ENCODE measurements at places on chromosomes 16 and 17. TPM values are rescaled to one million over a fixed set of nuclear protein-coding genes. Genes with fewer than 3 reads are reported as not detected.

GRCh38 chr17:27491713-27492190, 35.5 kb downstream of the KSR1 start:
- no peak overlapping the region for H3K27ac ChIP-seq
- no peak overlapping the region for H3K4me3 ChIP-seq
- no peaks in the 10 kb centered on the region for H3K36me3 ChIP-seq
- peaks cover 54% of the 10 kb centered on the region for H3K4me1 ChIP-seq
- no peaks in the 10 kb centered on the region for H3K27me3 ChIP-seq
- DNase-seq, result no peak

The MEIOB gene
- total RNA-seq, result not detected

The NPIPB13 gene
- total RNA-seq, result 4.2 TPM

DNA sequence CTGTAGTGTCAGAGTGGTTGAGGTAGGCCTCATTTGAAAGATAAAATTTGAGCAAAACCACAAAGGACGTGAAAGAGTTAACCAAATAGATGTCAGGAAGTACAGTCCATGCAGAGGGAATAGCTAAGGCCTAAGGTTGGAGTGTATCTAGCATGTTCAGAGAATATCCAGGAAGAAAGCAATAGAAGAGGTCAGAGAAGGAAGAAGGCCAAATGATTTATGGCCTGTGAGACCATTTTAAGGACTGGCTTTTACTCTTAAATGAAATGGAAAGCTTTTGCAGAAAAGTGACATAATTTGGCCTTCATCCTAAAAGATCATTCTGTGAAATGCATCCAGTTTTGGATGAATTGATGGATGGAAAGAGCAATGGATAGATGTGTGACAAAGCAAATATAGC, 116.5 kb downstream of the NLK start:
- no peak for DNase-seq
- H3K27ac ChIP-seq, result no peak overlapping the region
- H3K27me3 ChIP-seq, result no peaks in the 10 kb centered on the region

GRCh38 chr16:75002474-75002873, 3.6 kb downstream of the ZNRF1 start:
- no peaks in the 10 kb centered on the region for H3K27me3 ChIP-seq
- no peak for DNase-seq
- peaks cover 9% of the 10 kb centered on the region for H3K36me3 ChIP-seq
- H3K4me1 ChIP-seq, result peaks cover 62% of the 10 kb centered on the region
- H3K27ac ChIP-seq, result no peak overlapping the region

GRCh38 chr17:37648555-37648954, 5.3 kb upstream of the DDX52 start:
- H3K27ac ChIP-seq, result peak overlapping the region; percentile 17
- H3K36me3 ChIP-seq, result no peaks in the 10 kb centered on the region
- DNase-seq, result no peak
- no peaks in the 10 kb centered on the region for H3K27me3 ChIP-seq
- H3K4me1 ChIP-seq, result no peaks in the 10 kb centered on the region

DNA sequence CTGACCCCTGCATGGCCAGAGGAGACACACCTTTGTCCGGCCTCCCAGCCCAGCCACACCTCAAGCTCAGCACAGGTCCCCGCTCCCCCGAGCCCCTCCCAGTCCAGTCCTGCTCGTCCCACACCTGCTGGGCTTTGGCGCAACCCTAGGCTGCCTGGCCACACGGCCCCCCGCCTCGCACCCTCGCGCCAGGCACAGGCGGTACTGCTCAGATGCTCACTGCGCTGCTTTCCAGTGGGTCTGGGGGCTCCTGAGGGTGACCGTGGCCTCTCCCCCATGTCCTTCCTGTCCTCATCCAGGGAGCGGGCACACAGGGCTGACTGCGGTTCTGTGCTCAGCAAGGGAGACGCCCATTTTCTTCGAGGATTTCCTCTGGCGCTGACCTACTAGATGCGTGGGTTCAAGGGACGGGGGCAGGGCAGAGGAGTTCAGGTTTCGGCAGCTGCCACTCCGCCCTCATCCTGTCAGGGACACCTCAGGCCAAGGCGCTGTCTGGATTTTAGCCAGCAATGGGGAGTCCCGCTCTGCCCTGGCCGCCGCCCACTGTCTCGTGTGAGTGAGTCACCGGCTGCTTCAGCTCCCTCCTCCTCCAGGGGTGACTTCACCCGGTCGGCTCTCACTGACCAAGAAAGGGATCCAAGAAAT, 118.0 kb upstream of the ZNF469 start:
- no peaks in the 10 kb centered on the region for H3K36me3 ChIP-seq
- no peaks in the 10 kb centered on the region for H3K27me3 ChIP-seq
- peaks cover 15% of the 10 kb centered on the region for H3K4me1 ChIP-seq
- H3K27ac ChIP-seq, result peak overlapping the region; percentile 54
- no peak overlapping the region for H3K4me3 ChIP-seq
- peak; percentile 35 for DNase-seq

- H3K4me1 ChIP-seq, result no peaks in the 10 kb centered on the region
- DNase-seq, result no peak
- H3K27ac ChIP-seq, result no peak overlapping the region
- H3K4me3 ChIP-seq, result no peak overlapping the region
- no peaks in the 10 kb centered on the region for H3K27me3 ChIP-seq
Observed at GRCh38 chr16:31519759-31520431, 7.8 kb upstream of the AHSP start.

The TOP3A gene
- total RNA-seq, result 21.9 TPM

DNA sequence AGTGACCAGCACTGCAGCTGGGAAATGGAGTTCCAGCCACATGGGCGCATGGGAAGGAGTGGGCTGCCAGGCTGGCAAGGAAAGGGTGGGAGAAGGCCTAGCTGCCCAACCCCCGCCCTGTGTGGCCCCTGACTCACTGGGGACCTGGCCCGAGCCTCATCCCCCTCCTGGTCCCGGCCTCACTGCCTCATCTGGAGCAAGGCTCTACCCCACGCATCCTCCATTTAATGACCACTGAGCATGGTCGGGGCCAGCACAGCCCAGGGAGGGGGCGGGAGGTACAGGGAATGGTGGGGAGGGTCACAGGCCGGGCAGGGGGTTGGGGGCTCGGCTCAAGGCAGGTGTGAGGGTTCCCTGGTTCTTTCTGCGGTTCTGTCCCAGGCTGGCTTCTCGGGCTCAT, 16.1 kb downstream of the SPNS2 start:
- H3K27ac ChIP-seq, result peak overlapping the region; percentile 27
- H3K4me1 ChIP-seq, result peaks cover 92% of the 10 kb centered on the region
- H3K27me3 ChIP-seq, result no peaks in the 10 kb centered on the region
- no peak overlapping the region for H3K4me3 ChIP-seq
- H3K36me3 ChIP-seq, result no peaks in the 10 kb centered on the region
- DNase-seq, result no peak

DNA sequence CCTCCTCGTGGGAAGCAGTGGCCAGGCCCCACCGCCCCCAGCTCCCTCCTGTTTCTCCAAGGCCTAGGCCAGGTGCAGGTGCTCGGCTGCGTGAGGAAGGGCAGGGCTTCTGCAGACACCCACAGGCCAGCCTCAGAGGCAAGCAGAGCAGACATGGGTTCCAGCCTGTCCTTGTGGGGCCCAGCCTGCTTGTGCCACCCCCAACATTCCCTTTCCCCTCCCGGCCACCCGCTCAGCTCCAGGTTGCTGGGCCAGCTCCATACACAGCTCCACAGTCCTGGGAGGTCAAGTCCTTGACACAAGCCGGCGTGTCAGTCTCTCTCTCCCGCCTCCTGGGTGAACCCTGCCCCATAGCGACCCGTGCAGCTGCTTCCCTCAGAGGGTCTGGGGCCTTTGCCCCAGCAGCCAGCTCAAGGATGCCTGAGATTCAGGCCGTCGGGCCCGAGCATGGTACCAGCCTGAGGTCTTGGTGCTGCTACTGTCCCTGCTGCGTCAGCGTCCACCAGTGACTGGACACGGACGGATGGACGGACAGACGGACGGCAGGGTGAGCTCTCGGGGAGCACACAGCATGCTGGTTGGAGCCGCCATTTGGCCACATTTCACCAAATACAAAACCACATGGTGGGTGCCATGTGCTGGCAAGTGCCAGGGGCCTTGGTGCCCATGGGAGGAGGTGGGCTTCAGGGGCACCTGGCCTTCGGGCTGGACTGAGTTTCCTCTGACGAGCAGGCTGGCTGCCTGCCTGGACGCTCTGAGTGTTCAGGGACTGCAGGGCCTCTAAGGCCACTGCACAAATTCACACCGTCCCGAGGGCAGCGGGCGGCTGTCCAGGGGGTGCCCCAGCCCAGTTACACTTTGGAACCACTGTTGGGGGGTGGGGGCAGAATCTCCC, 8.0 kb downstream of the SECTM1 start:
- H3K4me1 ChIP-seq, result peaks cover 46% of the 10 kb centered on the region
- peaks cover 92% of the 10 kb centered on the region for H3K27me3 ChIP-seq
- no peaks in the 10 kb centered on the region for H3K36me3 ChIP-seq
- no peak overlapping the region for H3K4me3 ChIP-seq

GRCh38 chr16:79554912-79555311, 45.6 kb downstream of the MAF start:
- no peaks in the 10 kb centered on the region for H3K36me3 ChIP-seq
- DNase-seq, result no peak
- H3K4me3 ChIP-seq, result no peak overlapping the region
- H3K27me3 ChIP-seq, result no peaks in the 10 kb centered on the region

DNA sequence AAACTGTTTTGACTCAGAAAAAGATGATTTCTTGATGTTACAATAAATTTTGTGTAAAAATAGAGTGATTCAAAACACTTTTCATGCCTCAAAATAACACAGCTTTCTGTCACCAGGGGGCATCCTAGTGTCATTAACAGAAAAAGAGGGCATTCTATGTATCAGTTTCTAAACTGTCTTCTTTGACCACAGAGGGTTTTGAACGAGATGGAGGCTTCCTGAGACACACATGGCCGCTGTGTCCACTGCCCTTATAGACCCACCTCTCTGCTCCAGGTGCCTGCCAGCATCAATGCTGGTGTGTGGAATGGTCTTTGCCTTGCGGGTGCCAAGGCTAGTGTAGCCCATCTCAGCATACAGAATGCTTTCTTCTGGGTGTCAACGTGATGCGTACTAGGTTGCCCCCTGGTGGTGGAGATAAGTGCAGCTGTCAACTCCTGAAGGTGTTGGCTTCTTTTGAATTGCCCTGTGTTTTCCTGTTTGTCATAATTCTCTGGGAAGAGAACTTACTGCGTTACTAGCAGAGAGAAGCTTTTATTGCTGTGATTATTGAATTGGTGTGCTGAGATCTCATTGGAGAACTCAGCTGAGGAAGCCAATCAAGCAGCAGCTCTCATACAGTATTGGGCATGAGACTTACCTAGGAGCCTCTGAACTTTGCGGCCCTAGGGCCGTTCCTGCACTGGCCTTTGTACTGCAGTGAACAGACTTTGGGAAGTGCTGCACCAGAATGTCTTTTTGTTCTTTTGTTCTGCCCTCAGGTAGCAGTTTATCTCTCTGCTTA, 38.6 kb downstream of the USP10 start:
- no peak for DNase-seq
- peaks cover 35% of the 10 kb centered on the region for H3K36me3 ChIP-seq
- H3K4me3 ChIP-seq, result no peak overlapping the region
- no peaks in the 10 kb centered on the region for H3K27me3 ChIP-seq

DNA sequence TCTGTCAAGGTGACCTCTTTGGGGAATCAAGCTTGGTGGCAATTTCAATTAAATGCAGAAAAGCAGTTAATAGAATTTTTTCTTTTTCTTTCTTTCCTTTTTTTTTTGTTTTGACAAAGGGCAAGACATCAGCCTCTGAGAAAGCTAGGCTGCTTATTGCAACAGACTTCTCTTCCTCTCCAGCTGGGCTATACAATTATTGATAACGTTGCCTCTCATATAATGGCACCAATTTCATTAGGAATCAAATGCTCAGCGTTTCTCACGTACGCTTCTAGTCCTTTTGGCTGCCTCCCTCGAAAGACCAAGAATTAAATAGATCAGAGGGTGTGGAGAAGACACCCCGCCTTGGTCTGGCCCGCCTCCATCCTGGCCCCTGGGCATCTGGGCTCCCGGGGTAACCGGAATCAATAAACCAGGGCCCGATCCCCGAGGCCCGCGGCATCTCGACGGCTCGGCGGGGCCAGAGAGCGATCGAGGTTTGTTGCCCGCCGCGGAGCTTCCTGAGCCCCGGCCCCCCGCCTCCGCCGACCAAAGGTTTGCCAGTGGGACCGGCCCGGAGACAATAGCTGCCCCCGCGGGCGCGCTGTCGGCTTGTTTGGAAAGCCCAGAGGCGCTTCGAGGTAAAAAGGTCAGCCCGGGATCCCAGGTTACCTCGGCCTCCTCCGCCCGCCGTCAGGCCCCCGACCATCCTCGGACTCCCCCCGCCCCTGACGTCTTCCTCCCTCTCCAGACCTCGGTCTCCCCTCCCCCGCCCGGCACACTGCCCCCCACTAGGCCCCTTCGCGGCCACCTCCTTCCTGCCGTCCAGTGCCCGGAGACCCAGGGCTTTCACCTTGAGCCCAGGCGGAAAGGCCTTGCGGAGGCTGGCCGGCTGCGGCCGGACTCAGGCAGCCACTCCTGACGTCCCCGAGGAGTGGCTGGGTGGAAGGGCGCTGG, 3.9 kb downstream of the HOXB1 start:
- no peaks in the 10 kb centered on the region for H3K36me3 ChIP-seq
- H3K27me3 ChIP-seq, result peaks cover 80% of the 10 kb centered on the region
- peaks cover 13% of the 10 kb centered on the region for H3K4me1 ChIP-seq
- no peak for DNase-seq

The AANAT gene
- not detected for total RNA-seq

- H3K27ac ChIP-seq, result no peak overlapping the region
- H3K27me3 ChIP-seq, result no peaks in the 10 kb centered on the region
- H3K4me1 ChIP-seq, result no peaks in the 10 kb centered on the region
Observed at GRCh38 chr16:16139806-16140205, 83.5 kb downstream of the ABCC6 start.

The HP gene
- total RNA-seq, result not detected

GRCh38 chr16:56558024-56558747, 6.7 kb upstream of the MT4 start:
- H3K36me3 ChIP-seq, result no peaks in the 10 kb centered on the region
- H3K27ac ChIP-seq, result no peak overlapping the region
- H3K27me3 ChIP-seq, result no peaks in the 10 kb centered on the region
- H3K4me3 ChIP-seq, result no peak overlapping the region

DNA sequence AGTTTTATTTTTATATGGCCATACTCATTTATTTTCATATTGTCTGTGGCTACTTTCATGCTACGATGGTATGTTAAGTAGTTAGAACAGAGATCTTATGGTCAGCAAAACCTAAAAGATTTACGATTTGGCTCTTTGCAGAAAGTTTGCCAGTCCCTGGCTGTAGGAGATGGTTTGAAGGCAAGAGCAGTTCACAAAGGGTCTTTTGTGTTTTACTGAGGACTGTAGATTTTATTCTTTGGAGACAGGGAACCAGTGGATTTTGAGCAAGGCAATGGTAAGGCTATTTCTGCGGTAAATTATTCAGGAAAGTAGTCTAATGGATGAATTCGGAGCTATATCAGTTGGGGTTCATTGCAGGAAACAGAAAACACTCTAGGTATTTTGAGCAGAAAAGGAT, 90.7 kb downstream of the WWP2 start:
- no peak overlapping the region for H3K27ac ChIP-seq
- peaks cover 7% of the 10 kb centered on the region for H3K4me1 ChIP-seq
- no peak for DNase-seq
- H3K4me3 ChIP-seq, result no peak overlapping the region
- no peaks in the 10 kb centered on the region for H3K27me3 ChIP-seq

GRCh38 chr16:29307598-29308507, 98.7 kb downstream of the NPIPB11 start:
- no peaks in the 10 kb centered on the region for H3K36me3 ChIP-seq
- H3K27ac ChIP-seq, result no peak overlapping the region
- no peak for DNase-seq
